ENCODE measurements at places on chromosomes 7 and 10.
A peak's percentile ranks its signal among the peaks of the same experiment; 100 is the strongest.

GRCh38 chr10:120457431-120458172 is 575 bp downstream of the PLPP4 start:
- DNase-seq, result no peak

GRCh38 chr10:35739998-35740397 is 97.9 kb upstream of the FZD8 start:
- DNase-seq, result no peak

GRCh38 chr7:29285444-29285793 is 90.8 kb downstream of the CHN2 start:
- DNase-seq, result peak; percentile 33

DNA sequence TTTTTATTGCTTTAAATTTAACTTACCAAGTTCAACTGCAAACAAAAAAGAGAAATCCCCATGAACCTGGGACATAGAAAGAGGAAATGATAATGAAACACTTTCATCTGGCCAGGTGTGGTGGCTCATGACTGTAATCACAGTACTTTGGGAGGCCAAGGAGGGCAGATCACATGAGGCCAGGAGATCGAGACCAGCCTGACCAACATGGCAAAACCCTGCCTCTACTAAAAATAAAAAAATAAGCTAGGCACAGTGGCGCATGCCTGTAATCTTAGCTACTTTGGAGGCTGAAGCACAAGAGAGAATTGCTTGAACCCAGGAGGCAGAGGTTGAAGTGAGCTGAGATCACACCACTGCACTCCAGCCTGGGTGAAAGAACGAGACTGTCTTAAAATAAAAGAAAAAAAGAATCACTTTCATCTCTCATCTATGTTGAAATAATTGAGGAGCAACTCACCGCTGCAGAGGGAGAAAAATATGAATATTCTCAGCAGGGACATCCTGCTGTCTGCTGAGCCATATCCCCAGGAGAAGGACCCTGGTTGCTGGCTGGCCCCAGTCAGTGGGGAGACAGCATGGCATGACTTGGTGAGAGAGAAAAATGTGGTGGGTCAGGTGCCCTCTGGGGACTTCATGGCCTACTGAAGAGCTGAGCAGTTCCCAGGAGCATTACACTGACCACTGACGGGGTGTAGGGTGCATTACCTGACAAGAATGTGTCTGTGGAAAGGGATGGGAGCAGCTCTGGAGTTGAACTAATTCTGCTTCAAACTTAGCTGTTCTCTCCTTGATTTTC is 22.8 kb upstream of the TARP start:
- no peak for DNase-seq

GRCh38 chr7:8160779-8161345 is 101.1 kb downstream of the ICA1 start:
- DNase-seq, result no peak

DNA sequence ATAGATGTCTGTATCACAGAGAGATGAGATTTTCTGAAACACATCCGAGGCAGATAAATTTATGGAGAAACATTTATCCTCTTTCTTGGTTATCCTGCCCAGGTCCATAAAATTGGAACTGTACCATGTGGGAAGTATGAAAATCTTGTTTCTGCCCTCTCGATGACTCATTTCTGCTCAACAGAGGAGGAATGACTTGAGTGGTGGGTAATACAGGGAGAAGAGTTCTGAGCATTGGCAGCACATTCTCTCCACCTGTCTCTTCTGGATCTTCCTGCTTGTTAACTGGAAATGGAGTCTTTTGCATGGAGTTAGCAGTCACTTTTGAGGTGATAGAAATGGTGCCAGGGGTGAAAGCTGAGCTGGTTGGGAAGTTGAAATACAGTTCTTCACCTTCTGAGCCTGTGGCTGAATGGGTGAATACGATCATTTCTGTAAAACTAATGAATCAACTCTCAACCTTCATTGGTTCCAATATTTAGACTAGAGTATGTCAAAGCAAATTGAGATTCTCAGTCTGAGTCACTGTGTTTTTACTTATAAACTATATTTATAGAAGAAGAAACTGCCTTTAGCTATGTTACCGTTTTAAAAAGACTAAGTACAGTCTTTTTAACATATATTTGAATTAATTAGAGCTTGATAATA is 945.5 kb downstream of the SORCS3 start:
- no peak for DNase-seq

DNA sequence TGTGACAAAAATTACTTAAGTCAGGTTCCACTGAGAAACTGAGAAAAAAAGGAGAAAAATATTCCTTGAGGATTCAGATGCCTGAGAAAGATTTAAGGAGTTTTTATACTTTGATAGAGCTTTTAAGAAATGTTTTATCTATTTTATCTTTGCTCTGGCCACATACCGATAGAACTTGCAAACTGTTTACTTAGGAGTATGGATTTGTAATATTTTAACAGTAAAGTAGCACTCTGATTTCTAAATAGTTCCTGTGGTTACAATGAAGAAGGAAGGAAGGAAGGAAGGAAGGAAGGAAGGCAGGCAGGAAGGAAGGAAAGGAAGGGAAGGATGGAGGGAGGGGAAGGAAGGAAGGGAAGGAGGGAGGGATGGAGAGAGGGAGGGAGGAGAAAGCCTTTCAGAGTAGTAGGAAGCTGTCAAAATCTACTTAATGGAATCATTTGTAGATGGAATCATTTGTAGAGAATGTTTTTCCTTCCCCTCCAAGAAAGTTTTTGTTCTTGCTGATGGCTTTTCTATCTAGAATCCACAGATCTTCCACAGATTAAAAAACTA is 489.0 kb upstream of the ANKRD30A start:
- DNase-seq, result no peak

- no peak for DNase-seq
These were observed 10.5 kb upstream of the ZNF212 start for GRCh38 chr7:149228831-149229471.

GRCh38 chr7:132575419-132575981 is 770 bp downstream of the PLXNA4 start:
- no peak for DNase-seq

- DNase-seq, result no peak
These were observed 17.8 kb downstream of the NPSR1 start for GRCh38 chr7:34675749-34676374.

- no peak for DNase-seq
These were observed 65.5 kb downstream of the GRB10 start for GRCh38 chr7:50717181-50717580.

- no peak for DNase-seq
These were observed 78.2 kb upstream of the FAM3C start for GRCh38 chr7:121474301-121474673.

DNA sequence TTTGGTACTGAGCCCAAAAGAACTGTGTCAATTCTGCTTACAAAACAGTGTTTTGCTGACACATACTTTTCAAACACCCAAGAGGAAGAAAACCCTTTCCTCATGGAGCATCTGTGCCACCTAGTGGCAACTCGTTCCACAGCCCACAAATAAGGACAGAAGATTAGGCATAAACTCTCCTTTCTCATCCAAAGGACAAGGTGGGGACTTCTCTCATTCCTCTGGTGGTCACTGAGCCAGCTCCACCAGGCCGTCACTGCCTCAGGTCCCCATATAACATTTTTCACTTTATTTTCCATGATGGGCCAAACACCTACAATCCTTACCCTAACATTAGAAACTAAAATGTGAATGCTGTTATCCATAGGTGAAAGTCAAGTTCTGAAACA is 76.9 kb downstream of the RNF216 start:
- peak; percentile 78 for DNase-seq

- DNase-seq, result no peak
These were observed 68.1 kb downstream of the RNF216 start for GRCh38 chr7:5713124-5713912.
